ENCODE measurements at places on chromosomes 12 and 14.

DNA sequence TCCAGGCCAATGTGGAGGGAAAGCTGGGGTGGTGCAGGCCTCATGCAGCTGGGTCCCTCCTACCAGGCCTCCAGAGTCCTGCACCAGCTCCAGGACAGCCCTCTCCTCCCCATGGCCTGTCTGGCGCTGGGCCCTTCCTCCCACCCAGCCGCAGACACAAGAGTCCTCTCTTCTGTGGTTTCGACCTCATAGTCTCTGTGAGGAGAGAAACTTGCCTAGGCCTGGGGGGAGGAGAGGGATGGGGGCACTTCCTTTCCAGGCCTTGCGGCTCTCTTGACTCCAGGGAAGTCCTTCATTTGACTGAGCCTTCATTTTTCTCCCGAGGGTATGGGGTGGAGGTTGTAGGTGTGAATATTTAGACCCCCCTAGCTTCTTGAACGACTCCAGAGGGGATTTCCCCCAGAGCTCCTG, 2.3 kb downstream of the MMP14 start:
- DNase-seq: no peak

DNA sequence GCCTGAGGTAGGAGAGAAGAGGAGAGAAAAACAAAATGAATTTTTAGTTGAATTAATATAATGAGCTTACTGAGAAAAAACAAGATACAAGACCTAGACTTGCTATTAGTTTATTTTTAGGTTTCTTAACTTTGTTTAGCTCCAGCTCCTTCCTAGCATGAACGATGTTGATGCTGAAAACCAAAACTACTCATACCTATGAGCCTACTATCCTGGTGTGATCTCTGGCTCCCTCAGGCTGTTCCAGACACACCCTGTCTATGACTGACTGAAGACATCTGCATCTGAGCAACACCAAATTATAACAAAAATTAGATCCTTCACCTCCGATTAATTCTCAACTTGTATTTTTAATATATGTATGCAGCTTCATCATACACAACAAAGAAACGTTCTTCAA, 190.4 kb downstream of the SLC5A8 start:
- DNase-seq: no peak

GRCh38 chr14:66495218-66496098, 9.3 kb downstream of the CCDC196 start:
- DNase-seq: peak; percentile 81

DNA sequence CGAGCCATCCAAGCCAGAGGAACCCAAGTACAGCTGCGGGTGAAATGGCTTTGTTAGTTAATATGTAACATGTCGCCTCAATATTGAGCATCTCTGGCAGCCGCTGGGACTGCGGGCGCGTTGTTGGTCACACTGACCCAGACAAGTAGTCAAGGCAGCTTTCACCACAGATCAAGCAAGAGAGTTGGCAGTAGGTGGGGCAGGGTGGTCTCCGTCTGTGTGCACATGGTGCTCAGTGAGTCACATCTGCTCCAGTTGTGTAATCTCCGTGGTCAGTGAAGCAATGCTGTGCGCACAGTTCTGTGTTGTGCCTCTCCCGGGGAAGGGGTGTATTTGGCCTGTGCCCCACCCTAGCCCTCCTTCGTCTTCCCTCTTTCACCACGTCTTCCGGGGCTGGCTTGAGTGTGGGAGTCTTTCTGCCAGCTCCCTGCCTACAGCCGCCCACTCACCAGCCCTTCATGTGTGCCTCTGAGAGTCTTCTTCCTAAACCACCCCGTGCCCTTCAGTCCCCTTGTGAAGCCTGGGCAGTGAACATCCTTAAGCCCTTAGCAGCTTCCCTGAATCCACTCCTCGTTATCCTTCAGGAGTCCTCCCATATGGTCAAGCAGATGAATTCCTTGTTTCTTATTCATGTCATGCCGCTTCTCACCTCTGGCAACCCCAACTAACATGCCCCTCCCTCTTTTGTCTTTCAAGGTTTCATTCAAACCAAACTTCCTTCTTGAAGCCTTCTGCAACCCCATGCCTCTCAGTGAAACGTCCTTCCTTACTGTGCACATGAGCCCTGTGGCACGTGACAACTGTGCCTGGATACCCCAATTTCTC, 242.1 kb downstream of the CACNA1C start:
- no peak for DNase-seq

GRCh38 chr14:60656686-60657455, 7.6 kb upstream of the SIX1 start:
- DNase-seq: peak; percentile 45

DNA sequence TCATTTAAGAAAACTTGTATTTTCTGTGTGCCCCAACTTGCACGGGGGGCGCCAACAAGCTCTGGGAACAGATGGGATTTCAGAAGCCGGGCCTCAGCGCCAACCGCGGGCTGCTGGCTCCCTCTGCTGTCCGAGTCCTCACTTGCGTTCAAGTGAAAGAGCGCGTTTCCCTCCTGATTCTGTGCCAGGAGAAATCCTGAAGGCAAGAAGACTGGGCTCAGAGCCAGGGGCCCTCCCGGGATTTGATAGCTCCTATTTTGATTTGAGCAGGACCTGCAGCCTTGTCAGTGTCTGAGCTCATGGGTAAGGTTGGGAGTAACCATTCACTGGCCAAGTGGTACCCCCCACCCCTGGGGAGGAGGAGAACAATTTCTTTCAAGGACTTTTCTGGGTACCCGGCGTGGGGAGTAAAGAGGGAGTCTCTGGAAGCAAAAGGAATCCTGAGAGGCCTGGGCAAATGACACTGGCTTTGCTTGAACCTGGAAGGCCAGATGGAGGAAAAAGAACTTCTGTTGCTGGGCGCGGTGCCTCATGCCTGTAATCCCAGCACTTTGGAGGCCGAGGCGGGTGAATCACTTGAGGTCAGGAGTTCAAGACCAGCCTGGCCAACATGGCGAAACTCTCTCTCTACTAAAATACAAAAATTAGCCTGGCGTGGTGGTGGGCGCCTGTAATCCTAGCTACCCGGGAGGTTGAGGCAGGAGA, 179.0 kb upstream of the RGS6 start:
- peak; percentile 92 for DNase-seq

All from RKO (cell line).